Amygdala (tissue), 56 donors: ENCODE measurements at places on chromosomes 5 and 9.

DNA sequence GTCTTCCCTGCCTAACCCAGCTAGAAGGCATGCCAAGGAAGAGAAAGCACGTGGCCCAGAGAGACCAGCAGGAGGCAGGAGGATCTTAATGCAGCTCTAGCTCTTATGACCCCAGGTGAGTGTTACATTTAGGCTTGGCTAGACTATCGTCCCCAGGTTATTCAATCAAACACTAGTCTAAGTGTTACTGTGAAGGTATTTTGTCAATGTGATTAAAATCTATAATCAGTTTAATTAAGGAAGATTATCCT, 483.7 kb downstream of the BNC2 start:
- no peak for DNase-seq

DNA sequence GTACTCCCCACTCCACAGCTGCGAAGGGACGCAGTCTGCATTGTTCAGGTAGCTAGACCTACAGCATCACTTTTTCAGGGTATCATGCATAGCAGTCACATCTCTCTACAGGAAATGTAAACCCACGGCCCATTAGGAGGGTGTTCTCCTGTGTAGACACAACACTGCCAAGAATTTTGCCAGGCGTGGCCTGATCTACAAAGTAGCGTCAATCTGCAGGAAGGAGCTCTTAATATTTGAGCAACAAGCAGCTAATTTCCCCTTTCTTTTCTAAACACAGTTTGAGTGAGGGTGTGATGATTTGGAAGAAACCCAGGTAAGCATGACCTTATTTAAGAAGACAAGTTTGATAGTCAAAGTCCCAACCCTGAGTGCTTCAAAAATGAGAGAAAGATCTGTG, 419.0 kb downstream of the GADD45G start:
- no peak for DNase-seq

DNA sequence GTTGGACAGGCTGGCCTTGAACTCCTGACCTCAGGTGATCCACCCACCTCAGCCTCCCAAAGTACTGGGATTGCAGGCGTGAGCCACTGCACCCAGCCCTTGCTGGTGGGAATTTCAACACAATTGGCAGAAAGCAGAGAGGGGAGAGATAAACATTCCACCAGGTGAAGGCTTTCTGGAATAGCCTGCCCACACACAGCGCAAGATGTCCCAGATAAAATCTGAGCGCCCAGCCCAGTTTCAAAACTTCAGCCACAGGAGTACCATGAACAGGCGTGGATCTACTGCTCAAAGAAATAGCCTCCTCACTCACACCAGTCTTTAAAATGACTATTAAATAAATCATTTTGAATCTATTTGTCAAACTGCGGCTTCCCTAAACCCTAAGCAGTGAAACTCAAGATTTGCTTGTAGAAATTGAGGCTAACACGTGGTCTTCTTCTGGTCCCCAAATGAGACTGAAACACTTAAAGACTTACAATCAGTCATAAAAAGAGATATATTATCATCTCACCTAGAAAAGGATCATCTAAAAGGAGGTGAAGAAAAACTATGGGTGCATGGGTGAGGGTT, 34.7 kb downstream of the CAPSL start:
- DNase-seq = no peak

DNA sequence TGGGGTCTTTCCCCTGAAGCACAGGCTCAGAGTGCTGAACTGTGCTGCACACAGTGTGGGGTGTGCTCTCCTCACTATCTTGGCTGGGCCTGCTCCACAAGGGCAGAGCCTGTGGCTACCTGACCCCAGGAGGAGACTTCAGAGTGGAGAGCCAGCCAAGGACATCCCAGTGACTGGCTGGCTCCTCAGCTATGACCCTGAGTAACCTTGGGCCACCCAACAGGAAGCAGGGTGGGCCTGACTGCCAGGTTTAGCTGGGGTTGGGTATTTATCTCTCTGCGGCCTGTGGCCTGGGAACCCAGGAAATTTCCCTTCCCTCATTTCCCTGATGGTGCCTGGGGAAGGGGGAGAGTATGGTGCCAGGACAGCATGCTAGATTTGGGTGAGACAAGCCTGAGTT, 2.1 kb upstream of the EEIG1 start:
- no peak for DNase-seq

GRCh38 chr9:87795178-87795577, 69.3 kb downstream of the CTSL start:
- no peak for DNase-seq

- DNase-seq = no peak
These were observed 39.6 kb downstream of the SFXN1 start for GRCh38 chr5:175517824-175518450.

- DNase-seq = no peak
These were observed 79.6 kb downstream of the PDE4D start for GRCh38 chr5:59813761-59814536.

DNA sequence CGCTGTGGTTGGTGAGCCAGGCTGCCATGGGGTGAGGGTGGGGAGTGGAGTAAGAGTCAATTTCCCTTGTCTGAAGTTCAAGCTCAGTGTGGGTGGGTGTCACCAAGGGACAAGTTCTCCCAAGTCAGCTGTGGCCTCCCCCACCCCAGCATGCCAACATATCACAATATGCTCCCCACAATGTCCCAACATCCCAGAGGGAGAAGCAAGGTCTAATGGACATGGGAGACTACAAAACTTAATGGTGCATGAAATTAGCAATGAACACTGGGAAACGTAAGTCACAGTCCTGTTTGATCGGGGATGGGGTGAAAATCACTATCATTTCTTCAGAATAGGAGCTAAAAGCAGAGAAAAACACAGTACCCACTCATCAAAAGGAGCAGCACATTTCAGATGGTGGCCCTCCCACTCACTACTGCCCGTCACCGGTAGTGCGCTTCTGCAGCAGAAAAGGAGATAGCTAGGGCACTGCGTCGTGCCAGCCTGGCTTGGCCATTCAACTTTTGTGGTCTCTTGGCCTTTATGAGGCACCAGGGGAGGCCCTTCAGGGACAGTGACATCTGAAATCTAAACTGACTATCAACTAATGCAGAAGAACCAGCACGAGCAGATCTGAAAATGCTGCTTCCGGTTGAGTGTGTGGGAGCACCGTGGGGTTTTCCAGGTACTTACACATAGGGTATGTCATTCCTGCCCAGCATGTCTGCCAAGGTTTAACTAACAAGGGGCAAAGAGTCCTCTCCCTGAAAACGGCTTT, 20.5 kb upstream of the NDFIP1 start:
- DNase-seq = no peak

DNA sequence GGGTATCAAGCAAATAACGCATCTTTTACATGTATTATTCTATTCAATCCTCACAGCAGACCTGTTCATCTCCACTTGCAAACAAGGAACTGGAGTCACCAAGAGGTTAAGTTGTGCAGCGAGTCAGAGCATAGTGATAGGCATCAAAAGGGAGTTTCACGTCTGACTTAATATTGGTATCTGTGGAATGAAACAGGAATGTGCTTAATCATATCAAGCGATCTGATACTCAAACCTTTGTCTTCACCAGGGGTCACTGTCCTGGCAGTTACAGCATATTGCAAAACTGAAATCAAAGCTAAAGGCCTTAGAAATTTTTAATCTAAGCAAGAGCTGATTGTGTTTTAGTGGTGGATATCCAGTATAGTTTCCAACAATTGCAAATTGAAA, 271.6 kb downstream of the PLK2 start:
- DNase-seq = no peak
